ENCODE measurements at places on chromosomes 2 and 18. TPM values are rescaled to one million over a fixed set of nuclear protein-coding genes. Genes with fewer than 3 reads are reported as not detected.

DNA sequence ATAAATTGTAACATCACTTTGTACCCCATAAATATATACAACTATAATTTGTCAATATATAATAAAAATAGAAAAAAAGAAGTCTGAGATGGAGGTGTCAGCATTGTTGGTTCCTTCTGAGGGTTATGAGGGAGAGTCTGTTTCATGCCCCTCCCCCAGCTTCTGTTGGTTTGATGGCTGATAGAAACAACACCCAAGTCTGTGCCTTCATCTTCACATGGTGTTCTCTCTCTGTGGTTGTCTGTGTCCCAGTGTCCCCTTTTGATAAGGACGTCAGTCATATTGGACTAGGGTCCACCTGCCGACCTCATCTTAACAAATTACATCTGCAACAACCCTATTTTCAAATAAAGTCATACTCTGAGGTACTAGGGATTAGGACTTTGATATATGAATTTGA is 20.3 kb upstream of the EHBP1 start:
- DNase-seq = no peak

DNA sequence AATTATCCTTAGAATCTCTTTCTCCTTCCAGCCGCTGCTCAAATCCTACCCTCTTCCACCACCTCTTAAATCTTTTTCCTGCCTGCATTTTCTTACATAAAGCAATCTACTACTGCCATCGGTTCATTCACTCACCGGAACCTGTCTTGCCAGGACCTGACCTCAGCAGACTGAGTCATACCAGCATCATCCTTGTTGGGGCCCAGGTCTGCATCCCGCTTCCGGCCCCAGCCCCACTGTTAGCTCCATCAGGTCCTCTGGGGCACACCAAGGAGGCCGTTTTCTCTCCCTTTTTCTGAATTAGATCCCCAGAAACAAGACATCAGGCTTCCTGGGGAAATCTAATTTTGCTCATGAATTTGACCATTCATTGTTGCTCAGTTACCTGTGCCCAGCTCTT is 42.7 kb upstream of the TGFA start:
- DNase-seq = no peak

GRCh38 chr2:16617282-16618266 is 48.1 kb downstream of the CYRIA start:
- DNase-seq = no peak

DNA sequence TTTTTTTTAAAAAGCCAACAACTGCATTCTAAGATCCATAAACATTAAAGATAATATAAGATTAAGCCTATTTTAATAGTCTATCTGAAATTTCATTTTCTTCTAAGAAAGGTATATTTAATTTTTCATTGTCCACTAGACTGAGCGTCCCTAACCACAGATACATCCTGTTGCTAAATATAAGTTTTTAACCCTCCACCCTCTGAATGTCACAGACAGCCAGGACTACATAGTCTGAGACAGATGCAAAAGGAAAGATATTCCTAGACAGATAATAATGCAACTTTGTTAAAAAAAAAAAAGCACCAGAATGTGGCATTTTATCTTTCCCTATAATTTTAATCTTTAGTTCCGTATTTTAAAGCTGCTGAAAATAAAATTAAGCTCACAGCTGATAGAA is 114.6 kb downstream of the ZEB2 start:
- DNase-seq = no peak

FNDC4 gene
- 38.1 TPM for total RNA-seq

Data from psoas muscle (tissue), 8 donors.